ENCODE measurements at places on chromosomes 11 and 22. TPM values are rescaled to one million over a fixed set of nuclear protein-coding genes. Genes with fewer than 3 reads are reported as not detected.

DNA sequence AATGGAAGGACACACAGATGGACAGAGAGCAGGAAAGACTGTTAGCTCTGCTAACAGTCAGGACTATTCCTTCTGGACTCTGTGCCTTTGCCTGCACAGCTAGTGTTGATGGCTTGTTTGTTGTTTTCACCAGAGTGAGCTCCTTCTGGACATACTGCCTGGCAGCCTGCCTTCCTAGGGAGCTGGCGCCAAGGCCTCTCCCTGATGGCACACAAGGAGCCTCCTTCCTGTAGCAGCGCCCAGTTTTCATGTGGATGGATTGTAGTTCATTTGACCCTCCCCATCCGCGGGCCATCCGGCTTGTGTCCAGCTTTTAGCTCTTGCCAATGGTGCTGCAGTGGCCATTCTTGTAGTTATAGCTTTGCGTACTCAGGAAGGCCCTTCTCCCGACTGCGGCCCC lies 16.6 kb upstream of the BCR start:
- peak; percentile 56 for DNase-seq

DNA sequence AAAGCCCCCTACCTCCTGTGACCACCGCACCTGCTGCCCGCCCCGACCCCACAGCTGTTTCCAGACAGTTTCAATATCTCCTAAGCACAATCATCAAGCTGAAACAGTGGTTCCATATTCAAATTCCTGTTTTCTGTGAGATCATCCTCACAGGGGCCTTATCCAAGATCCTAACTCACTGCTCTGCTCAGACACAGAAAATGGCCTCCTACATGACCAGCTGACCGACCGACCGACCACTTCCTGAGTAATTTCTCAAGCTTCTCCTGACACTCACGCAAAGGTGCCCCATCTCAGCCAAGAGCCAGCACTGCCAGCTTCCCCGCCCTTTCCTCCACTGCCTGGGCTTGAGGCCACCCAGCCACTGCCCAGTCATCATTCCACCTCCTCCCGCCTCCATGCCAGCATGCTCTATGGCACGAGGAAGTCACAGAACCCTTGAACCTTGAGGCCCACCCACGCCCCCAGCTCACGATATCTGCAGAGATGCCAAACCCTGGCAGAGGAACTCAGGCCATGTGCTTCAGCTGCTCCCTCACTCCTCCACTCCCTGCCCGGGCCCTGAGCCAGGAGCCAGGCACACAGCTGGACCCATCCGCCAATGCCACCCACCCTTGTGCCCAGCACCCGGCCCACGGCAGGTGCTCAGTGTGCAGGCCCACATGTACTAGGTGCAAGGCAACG lies 14.0 kb downstream of the KIAA0930 start:
- no peak for DNase-seq

- DNase-seq = no peak
Measured at GRCh38 chr11:61370349-61371005, 8.3 kb downstream of the TMEM138 start.

GRCh38 chr11:44024977-44025376 lies 22.8 kb upstream of the ACCSL start:
- no peak for DNase-seq

- DNase-seq = no peak
Measured at GRCh38 chr11:20518323-20518834, 81.0 kb upstream of the SLC6A5 start.

Gene CCDC87
- total RNA-seq = 0.46 TPM

Gene ACRV1
- total RNA-seq = not detected

Gene GRAMD1B
- 3.1 TPM for total RNA-seq
